ENCODE measurements at places on chromosomes 3 and 15.

DNA sequence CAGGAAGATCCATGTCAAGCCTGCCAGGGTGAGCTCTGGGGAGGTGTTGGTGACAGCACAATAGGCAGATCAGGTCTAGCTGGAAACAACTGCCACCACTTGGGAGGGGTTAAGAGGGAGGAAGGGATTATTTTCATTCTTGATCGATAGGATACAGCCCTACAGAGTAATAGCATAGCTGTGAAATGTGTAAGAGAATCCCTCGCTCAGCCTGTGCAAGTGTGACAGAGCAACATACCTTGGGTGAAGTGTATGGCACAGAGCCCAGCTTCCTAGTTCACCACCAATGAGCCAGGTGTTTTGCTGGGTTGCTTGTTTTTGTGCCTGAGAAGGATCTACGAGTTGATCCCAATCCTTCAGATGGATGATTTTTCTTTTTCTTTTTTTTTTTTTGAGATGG lies 9.2 kb upstream of the DCUN1D1 start:
- DNase-seq = no peak

DNA sequence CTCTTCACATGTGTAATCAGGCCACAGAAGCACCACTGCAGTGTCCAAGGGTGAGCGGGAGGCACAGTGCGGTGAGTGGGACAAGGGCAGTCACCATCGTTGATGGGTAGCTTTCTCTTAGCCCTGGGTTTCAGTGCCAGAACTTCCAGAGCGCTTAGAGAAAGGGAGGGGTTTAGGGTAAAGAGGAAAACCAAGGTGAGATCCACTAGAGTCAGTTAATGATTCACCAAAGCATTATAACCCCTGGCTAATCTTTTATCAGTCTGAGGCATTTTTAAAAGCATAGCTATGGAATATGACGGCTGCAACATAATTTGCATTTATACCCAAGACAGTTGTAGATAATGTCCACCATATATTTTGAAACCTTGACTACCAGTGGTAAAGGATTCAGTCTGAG lies 94.8 kb downstream of the SHQ1 start:
- DNase-seq = no peak

GRCh38 chr3:179961703-179962078 lies 75.0 kb downstream of the PEX5L start:
- no peak for DNase-seq

GRCh38 chr3:165854696-165855095 lies 17.5 kb upstream of the BCHE start:
- no peak for DNase-seq

- no peak for DNase-seq
Observed at GRCh38 chr3:188214442-188214841, 60.5 kb downstream of the LPP start.

- no peak for DNase-seq
Observed at GRCh38 chr3:100023595-100023994, 90.7 kb downstream of the FILIP1L start.

- no peak for DNase-seq
Observed at GRCh38 chr3:8776406-8776805, 7.0 kb upstream of the OXTR start.

GRCh38 chr15:52217186-52217585 lies 26.0 kb upstream of the GNB5 start:
- DNase-seq = no peak

GRCh38 chr3:138222131-138222941 lies 35.2 kb downstream of the ARMC8 start:
- no peak for DNase-seq

DNA sequence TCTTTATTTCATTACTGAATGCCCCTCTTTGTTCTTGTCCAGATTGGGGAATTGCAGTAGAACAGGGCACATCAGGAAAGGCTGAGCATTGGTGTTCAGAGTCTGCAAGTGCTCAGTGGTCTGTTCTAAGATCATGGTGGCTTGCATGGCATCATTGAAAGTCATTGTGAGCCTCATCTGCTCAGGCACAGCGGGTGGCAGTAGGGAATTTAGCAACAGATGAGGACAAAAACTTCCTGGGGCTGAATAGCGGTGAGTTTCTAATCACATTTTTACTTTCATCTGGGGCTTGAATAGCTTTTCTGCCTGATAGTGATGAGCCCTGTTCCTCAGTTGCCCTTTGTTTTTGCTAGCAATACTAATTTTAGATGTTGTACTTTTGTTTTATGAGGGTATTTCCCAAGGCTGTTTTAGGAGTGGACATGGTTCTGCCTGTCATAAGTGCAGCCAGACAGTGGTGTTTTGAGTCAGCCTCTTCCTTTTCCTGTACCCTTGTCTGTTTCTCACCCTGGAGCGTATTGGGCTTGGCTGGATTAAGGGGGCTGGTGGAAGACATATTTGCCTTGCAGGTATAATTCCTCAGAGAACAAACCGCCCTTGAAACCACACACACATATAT lies 127.2 kb upstream of the IL12A start:
- no peak for DNase-seq

DNA sequence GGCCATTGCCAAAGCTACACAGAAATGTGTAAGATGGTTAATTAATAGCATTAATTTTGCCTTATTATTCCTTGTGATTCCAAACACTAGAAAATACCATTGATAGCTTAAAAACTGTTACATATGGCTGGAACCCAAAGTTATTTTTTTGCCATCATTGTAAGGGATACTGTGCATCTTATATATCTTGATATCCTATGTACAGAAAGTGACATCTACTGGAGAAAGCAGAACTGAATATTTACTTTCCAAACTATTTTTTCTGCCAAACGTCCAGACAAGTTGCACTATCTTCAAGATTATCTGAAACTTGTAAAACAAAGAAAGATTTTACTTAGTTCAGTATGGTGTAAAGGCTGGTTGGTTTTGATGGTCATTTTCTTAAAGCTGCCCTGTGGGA lies 33.3 kb upstream of the MEIS2 start:
- DNase-seq = no peak

- DNase-seq = no peak
Observed at GRCh38 chr15:40933517-40933902, 4.4 kb downstream of the DLL4 start.

GRCh38 chr3:106745344-106746168 lies 631.7 kb upstream of the CCDC54 start:
- DNase-seq = no peak

DNA sequence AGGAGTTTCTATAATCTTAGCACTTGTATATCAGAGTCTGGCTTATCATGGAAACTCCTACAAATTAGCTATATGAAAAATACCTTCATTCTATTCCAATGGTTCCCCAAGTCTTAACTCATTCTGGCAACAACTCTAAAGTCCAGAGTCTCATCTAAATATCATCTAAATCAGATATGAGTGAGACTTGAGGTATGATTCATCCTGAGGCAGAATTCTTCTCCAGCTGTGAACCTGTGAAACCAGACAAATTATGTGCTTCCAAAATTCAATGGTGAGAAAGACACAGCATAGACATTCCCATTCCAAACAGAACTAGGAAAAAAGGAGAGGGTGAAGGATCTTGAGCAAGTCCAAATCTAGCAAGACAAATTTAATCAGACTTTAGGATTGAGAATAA lies 138.8 kb downstream of the THRB start:
- no peak for DNase-seq

- no peak for DNase-seq
Observed at GRCh38 chr3:115861166-115861733, 237.9 kb downstream of the GAP43 start.

DNA sequence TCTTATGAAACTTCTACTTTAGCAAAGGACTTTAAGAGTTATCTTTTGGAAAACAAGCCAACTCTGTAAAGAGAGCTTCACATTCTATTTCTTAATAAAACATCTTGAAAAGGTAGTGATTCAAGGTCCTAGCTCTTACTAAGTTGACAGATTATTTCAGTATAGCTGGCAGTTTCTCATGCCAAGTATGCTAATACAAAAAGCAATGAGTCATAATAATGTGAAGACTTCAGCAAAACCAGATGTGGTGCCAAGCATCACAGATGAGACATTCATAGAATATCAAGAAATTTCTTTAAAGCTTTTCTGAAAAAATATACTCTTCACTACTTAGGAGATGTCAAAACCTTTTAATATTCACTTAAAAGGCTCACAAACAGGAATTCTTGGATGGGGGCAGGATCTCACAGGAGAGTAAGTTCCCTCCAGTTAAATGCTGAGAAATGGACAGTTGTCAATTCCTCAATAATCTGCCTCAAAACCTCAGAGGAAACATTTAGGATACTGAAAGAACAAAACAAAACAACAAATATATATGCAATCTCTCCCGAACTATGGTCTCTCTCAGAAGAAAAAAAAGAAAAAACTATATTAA lies 45.6 kb downstream of the DCBLD2 start:
- no peak for DNase-seq

DNA sequence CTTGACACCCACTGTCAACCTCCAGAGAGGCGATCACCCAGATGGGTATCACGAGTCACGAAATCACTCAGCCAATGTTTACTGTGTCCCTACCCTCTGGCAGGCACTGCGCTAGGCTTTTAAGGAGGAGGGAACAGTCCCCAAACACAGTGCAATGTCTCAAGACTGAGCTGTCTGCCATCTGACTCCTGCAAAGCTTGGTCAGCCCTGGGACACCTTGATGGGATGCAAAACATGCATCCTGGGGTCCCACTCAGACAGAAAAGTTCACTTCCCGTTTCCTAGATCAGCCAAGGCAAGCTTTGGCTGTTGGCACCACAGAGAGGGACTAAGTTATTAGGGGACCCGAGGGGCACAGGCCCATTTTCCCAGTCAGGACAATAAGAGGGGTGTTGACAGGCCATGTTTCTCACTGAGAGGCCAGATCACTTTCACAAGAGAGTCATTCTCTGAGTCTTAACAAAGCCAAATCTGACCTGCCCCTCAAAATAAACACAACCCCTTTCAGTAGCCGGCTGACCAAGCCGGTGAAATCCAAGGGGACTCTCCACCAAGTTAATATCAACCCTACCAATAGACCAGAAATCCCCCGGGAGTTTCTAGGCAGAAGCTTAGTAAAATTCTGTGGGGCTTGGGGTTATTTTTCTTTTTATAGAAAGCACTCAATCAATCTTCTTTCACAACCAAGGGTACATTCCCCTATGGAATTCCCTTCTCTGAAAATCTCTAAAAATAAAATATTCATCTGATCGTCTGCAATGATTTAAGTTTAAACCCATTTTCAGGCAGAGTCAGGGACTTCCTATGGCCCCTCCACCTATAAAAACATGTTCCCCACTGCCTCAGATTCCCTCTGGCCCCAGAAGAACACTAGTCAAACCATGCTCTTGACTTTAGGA lies 3.5 kb downstream of the RFTN1 start:
- DNase-seq = no peak

GRCh38 chr15:40062816-40063562 lies 24.0 kb upstream of the SRP14 start:
- DNase-seq = no peak

- no peak for DNase-seq
Observed at GRCh38 chr15:74762791-74763150, 14.1 kb downstream of the CYP1A2 start.

DNA sequence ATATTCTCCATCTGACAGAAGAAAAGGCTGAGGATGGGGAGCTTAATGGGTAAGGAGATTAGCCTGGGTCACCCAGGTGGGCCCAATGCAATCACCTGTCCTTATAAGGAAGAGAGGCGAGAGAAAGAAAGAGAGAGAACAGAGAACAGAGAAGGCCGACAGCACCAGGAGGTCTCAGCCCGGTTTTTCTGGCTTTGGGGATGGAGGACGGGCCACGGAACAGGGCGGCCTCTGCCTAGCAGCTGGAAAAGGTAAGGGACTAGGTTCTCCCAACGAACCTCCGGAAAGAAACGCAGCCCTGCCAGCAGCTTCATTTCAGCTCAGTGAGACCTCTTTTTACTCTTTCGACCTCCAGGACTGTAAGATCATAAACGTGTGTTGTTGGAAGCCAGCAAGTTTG lies 196.0 kb upstream of the LYSMD4 start:
- DNase-seq = no peak

- no peak for DNase-seq
Observed at GRCh38 chr3:185049710-185050109, 103.2 kb downstream of the C3orf70 start.

DNA sequence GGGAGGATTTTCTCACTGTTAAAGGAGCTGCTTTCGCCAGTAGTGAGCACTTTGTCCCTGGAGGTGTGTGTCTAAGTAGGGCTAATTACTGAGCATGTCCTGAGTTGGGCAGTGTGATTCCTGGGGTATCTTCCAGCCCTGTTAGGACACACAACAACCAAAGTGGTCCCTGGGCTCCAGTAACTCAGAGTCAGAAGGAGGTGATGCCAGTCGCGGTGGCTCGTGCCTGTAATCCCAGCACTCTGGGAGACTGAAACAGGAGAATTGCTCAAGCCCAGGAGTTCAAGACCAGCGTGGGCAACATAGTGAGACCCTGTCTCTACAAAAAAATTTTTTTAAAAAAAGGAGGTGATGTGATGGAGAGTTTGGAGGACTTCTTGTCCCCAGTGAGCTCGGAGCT lies 37.5 kb downstream of the PML start:
- no peak for DNase-seq

GRCh38 chr3:166275024-166275390 lies 437.8 kb upstream of the BCHE start:
- no peak for DNase-seq

DNA sequence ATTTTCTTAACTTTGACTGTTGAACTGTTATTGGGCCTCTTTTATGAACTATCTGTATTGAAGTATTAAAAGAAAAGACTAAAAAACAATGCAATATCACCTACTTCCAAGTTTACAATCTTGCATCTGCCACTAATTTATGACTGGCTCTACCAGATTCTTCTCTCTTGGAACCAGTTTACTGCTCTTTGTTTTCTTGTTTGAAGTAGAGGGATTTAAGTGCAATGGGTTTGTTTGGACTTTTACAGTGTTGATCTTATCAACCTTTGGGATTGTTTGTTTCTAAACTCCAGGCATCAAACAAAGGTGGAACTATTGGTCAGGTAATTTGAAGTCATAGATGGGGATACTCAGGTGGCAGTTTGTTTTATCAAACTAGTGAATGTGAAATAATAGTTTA lies 43.0 kb upstream of the MEIS2 start:
- no peak for DNase-seq

Data from CD4-positive, alpha-beta T cell treated with Interleukin-4 for 1 hour (primary cell).